ENCODE measurements at places on chromosomes 4 and X. TPM values are rescaled to one million over a fixed set of nuclear protein-coding genes. Genes with fewer than 3 reads are reported as not detected.
A peak's percentile ranks its signal among the peaks of the same experiment; 100 is the strongest.

Gene TXLNG
- total RNA-seq, result 13.1 TPM

Gene GAGE12F
- not detected for total RNA-seq

Gene RASGEF1B
- 63.2 TPM for total RNA-seq

Gene TSC22D3
- 39.6 TPM for total RNA-seq

Gene ARHGEF6
- total RNA-seq, result 23.1 TPM

Gene ZFP92
- total RNA-seq, result 1.9 TPM

Gene TMSB15C
- 43.8 TPM for total RNA-seq

Gene C4orf50
- 17.0 TPM for total RNA-seq

Gene DIAPH2
- total RNA-seq, result 18.2 TPM

Gene NOX1
- total RNA-seq, result not detected

Gene MYOZ2
- total RNA-seq, result 0.62 TPM

Gene RBMXL3
- not detected for total RNA-seq

DNA sequence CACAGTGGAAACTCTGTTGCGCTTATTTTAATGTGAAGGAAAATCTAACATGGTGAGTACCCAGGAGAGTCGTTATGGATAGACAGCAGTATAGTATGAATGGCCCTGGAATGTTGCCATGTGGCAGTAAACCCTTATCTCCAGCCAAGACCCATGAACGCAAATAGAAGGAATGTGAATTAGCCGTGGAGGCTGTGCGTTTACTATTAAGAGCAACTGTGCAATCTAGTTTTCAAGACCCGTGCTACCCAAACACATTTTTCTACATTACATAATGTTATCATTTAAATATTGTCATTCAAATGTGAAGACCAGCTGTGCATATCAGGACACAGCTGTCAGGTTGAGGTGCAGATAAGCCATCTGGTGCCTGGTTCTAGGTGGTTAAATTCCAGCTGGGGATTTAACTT is 13.3 kb upstream of the AGA start:
- no peak for DNase-seq

DNA sequence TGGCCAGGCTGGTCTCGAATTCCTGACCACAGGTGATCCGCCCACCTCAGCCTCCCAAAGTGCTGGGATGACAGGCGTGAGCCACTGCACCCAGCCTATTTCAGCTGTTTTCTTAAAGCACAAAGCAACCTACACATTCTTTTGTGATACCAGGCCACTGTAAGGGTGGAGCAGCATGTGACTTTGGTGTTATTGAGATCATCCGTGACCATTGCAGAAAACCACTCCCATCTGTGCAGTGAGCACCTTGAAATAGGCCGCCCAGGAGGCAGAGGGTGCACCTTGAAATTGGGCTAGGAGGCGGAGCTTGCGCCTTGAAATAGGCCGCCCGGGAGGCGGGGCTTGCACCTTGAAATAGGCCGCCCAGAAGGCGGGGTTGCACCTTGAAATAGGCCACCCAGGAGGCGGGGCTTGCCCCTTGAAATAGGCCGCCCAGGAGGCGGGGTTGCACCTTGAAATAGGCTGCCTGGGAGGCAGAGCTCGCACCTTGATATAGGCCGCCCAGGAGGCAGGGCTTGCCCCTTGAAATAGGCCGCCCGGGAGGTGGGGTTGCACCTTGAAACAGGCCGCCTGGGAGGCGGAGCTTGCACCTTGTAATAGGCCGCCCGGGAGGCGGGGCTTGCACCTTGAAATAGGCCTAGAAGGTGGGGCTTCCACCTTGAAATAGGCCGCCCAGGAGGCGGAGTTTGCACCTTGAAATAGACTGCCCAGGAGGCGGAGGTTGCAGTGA is 9.0 kb upstream of the SLC25A6 start:
- no peak for DNase-seq

GRCh38 chrX:44456685-44457084 is 86.0 kb downstream of the FUNDC1 start:
- DNase-seq, result no peak

DNA sequence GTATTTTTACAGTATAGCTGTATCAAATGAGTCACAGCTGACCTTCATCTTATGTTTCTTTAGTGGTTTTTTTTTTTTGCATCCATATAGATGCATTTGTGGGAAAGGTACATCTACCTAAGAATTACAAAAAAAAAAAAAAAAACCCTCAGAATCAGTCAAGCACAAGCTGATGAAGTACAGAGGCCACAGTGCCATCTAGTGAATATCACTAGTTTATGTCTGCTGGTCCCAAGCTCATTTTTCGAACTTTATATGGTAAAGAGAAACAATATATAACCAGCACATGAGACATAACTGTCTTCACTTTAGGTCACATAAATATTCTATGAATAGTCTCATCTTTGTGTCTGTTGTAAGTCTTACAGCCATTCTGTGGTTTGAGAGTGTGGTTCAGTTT is 220.1 kb downstream of the DLG3 start:
- DNase-seq, result no peak

- DNase-seq, result no peak
These were observed 100.2 kb upstream of the TMEM164 start for GRCh38 chrX:109902665-109903064.

DNA sequence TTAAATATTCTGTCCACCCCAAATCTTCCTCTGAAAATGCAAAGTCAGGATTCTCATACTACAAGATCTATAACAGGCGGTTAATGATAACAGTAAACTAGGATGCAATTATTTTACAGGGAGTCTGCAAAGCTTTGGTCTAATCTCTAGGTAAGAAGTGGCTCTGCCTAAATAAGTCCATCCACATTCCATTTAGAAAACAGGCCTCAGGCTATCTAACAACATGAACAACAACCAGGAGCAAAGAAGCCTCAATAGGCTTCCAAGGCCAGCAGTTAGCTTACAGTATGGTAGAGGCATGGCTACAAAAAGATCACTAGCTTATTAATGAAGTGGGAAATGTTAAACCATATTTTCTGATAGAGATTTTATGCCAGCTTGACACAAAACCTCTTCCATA is 6.4 kb downstream of the MAB21L2 start:
- DNase-seq, result no peak

DNA sequence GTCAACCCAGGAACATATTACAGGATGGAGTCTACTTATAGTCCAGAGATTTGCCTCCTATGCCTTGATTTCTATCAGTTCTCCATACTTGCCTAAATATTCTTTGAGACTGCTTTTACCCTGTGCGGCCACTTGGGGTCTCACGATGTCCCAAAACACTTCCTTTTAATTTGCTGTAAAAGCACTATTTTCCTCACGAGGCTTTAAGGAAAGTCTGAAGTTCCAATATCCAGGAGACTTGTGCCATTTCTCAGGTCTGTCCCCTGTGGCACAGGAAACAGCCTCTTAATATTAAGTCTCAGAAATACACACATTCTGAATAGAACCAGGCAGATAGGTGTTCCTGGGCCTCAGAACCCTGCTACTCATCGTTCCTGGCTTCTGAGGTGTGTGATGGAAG is 142.9 kb downstream of the TMEM164 start:
- peak; percentile 1 for DNase-seq

GRCh38 chr4:168483811-168484210 is 3.5 kb upstream of the DDX60L start:
- no peak for DNase-seq

GRCh38 chrX:2548711-2549423 is 48.1 kb upstream of the DHRSX start:
- DNase-seq, result no peak

DNA sequence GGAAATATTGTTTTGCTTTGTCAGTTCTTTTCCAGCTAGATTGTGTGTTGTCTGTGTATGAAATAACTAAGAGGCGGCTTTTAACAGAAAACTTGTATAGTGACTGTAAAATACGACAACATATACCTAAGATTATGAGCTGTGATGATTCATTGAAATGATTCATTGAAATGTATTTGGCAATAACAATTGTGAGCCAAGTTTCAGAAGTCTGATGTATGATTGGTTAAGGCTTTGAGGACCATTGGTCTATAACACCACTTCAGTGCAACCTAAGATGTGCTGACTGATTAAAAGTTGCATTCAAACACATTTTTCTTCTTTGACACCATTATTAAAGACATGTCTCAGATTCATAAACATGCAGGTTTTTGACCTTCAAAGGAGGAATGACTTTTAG is 76.6 kb downstream of the PTPN13 start:
- no peak for DNase-seq

GRCh38 chr4:4327652-4328121 is 37.6 kb downstream of the ZBTB49 start:
- DNase-seq, result no peak

DNA sequence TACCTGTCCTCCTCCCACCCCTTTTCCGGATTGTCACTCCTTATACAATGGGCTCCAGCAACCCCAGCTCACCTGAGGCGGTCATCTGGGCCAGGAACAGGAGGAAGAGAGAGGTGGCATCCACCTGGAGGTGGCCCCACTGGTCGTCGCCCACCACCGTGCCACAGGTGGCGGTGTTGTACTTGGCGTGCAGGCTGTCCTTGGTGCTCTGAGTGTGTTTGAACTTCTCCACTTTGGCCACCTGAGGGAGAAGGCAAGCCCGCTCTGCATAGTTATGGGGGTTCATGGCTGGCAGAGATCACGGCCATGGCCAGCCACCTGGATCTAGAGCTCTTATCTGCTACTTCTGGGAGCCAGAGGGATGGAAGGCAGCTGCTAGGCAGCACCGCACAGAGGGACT is 32.9 kb downstream of the PHKA2 start:
- no peak for DNase-seq

DNA sequence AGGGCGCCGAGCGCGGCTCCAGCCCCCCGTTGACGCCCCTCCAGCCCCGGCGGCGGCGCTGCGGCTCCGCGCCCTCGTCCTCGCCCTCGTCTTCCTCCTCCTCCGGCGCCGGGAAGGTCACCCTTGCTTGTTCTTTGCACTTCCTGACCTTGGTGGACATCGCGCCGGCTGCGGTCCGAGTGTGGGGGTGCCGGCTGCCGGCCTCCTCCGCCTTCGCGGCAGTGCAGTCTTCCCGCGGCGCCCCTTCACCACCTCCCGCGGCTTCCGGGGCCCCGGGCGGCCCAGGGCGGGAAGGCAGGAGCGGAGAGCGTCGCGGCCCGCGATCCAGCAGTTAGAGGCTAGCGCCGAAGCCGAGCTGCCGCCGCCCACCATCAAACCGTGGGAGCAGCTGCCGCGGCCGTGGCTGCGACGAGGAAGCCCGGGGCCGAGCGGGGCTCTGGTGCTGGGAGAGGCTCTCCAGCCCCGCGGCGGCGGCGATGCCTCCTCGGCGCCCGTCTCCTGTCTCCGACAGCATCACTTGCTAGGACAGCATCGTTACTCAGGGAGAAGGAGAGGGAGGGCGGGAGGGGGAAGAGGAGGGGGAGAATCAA is at the start of gene TRPC3:
TRPC3 (minus strand) TSS at position 540 of the 590 bp plus-strand sequence; CDS start at position 160, 380 bp downstream.
- DNase-seq, result peak; percentile 18

DNA sequence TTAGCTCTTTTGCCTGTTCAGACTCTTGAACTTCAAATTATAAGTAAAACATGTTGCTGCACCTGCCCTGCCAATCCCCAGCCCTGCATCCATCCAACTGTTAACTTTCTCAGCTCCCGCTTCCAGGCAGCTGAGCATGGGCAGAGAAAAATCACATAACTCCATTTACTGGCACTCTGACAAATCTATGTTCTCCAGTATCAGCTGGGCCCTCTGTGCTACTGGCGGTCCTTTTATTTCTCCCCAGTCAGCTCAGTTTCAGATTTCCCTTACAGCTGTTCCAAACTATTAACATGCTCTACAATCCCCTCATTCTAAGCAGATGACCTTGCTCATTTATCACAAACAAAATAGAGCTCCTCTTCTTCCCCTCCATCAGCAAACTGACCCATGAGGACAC is 240.4 kb upstream of the TET2 start:
- DNase-seq, result no peak

DNA sequence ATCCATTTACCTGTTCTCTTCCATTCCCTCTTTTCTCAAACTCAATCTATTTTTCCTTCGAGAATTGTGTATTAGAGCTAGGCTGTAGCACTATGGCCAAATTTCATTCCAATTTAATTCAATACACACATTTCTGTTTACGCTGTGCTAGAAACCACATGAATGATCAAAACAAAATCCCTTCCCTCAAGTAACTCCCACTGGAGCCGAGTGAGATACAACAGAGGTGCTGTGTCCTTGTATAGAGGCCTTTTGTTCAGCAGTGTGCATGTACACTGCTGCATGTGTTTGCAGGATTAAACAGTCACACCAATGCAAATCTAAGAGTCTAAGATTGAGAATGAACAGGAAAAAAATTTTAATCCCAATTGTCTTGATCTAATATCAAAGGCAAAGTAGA is 734.2 kb downstream of the RAPGEF2 start:
- no peak for DNase-seq

- no peak for DNase-seq
These were observed 1104.3 kb downstream of the RPA4 start for GRCh38 chrX:97987979-97988378.

DNA sequence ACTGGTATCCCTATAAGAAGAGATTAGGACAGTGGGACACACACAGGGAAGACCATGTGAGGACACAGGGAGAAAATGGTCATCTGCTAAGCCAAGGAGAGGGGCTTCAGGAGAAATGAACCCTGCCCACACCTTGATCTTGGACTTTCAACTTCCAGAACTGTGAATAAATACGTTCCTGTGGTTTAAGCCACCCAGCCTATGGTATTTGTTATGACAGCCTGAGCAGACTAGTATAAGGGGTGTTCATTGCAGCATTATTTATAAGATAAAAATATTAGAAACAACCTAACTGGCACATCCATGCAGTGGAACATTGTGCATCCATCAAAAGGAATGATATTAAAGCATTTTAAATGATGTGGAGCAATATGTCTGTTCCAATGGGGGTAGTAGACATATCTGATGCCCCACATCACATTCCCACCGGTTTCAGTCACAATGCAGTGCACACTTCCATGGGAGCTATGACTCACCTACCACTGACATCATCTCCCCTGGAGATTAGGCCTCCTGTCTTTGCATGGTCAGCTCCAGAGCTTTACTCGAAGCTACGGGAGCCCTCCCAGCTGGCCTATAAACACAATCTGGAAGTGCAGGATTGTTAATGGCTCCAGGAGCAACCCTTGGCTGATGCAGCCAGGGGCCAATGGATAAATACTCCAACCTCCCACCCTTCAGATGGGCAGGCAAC is 38.9 kb upstream of the MAMLD1 start:
- DNase-seq, result no peak

- DNase-seq, result no peak
These were observed 220.2 kb upstream of the PRPS2 start for GRCh38 chrX:12570859-12571501.

DNA sequence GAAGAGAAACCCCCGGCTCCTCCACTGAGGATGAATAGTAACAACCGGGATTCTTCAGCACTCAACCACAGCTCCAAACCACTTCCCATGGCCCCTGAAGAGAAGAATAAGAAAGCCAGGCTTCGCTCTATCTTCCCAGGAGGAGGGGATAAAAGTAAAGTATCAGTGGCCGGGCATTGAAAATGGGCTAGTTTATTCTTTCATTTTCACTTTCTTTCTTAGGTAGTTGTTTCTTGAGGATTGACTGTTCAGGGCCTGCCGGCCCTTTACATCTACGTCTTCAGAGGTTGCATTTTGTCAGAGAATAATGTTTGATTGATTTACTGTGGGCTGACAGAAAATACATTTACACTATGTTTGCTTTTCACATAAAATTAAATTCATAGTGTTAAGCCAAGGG is 27.1 kb downstream of the PAK3 start:
- no peak for DNase-seq

DNA sequence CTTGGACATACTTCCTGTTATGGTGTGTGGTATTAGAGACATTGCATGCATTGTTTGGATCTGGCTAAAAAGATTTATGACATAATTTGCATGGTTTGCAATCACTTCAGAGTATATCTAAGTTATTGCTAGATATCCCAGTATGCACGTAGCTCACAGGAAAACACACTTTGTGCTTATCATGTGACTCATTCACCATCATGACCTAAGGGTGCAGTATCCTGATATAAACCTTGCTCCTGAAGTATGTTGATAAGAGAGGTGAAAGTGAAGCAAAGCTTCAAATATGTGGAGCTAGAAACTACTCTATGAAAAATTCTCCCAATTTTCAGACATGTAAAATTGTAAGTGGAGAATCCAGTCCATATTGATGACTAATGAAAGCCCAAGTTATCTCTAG is 46.9 kb upstream of the GRXCR1 start:
- DNase-seq, result no peak
